ENCODE measurements at places on chromosomes 5 and 9.

DNA sequence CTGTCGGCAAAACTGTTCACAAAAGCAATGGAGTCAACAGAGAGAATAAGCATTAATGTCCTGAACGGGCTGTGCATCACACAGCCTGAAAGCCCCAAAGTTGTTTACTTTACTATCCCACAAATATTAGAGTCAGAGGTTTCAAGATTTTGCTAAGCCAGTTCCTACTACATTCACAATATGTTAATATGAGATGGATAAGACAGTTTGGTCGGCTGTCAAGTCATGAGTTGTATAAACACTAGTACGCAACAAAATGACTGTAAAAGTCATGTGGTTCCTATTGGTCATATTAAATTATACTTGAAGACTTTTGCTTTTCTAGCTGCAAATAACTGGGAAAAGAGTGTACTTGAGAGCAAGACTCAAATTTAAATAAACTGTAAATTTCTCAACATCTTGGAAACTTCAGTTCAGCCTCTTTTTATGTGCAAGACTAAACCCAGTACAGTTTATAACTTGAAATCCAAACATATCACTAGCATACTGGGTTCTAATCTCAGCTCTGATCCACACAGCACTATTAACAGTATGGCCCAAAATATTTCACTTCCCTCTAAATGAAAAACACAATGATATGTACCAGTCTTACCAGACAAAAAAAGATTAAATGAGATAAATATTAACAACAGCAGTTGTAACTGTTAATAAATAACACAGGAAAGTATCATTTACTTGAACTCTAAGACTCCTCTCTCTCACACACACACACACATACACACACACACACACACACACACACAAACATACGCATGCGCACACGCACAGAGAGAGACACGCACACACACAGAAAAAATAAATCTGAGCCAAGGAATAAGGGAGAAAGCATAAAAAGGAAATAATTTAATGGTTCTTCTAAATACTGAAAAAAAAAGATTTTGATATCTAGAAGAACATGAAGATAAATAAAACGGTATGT is 33.1 kb downstream of the FANCC start:
- no peak for DNase-seq

GRCh38 chr5:94707359-94707758 is 88.9 kb downstream of the SLF1 start:
- DNase-seq, result no peak

DNA sequence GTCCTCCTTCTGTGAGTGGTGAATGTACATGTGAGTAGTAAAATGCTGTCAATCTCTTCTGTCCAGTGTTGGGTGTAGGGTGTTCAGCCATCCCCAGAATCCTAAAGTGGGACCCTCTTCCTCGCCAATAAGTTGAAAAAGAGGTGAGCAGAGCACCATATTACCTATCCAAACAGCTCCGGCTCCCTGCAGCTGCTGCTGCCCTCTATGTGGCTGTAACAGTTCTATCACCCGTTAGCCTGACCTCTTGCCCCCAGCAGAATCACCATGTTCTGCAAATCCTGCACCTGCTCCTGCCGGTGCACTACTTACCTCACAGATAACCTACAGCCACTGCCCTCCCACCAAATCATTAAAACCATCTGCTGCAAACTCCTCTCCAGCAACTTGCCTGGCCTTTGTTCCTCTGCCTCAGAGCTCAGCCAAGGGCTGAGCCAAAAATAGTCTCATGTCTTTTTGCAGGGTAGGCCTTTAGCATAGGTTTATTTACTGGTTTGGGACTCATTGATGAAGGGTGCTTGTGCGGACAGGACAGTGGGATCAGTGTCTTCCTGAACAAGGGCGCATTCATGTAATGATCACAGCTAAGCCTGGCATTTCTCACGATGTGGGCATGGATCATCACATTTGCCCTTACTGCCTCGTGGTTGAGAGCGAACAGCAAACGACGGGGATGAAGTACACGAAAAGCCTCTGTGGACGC is 49.6 kb upstream of the CCL21 start:
- no peak for DNase-seq

- no peak for DNase-seq
Observed at GRCh38 chr5:54148067-54148845, 162.1 kb downstream of the ARL15 start.

- DNase-seq, result no peak
Observed at GRCh38 chr9:84773022-84773421, 103.5 kb downstream of the NTRK2 start.

DNA sequence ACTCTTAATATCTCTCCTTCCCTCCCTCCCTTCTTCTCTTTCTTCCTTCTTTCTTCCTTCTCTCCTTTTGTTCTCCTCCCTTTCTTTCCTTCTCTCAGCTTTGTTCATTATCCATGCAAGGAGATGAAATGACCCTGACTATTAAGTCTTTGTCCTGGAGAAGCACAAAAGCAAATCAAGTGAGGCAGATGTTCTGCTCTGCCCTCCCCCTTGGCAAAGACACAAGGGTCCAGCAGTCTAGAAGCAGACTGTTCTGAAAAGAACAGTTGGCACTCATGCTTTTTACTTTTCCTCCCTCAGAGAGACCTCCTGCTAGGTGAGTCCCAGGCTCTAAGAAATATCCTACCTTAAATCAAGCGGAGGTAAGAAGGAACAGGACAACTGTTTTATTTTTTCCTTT is 1067.6 kb upstream of the DMAC1 start:
- DNase-seq, result no peak

GRCh38 chr9:114538241-114538640 is 33.0 kb upstream of the WHRN start:
- DNase-seq, result peak; percentile 37

- DNase-seq, result no peak
Observed at GRCh38 chr5:136330353-136331038, 34.8 kb downstream of the TRPC7 start.

GRCh38 chr9:81476813-81477490 is 212.4 kb downstream of the TLE1 start:
- DNase-seq, result no peak

GRCh38 chr5:173714551-173715428 is 98.3 kb upstream of the BOD1 start:
- DNase-seq, result no peak

GRCh38 chr5:31767335-31768031 is 128.6 kb downstream of the PDZD2 start:
- DNase-seq, result no peak

DNA sequence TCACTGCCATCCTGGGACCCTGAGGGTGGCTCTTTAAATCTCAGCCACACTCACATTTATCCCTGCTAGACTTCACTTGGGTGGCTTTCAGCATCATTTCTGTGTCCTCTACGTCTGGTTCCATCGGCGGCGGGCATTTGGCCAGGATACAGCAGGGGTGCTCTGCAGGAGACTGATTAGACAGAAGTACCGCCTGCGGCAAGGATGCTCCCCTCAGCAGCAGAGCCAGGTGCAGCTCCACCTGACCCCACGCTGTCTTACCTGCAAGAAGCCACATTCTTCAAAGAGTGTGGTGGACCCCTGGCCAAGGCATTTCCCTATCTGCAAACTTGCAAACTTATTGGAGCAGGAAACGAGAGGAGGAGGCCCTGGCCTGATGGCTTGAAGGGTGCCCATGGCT is 309.8 kb upstream of the IRX4 start:
- DNase-seq, result no peak

GRCh38 chr9:128193469-128194096 is 2.2 kb upstream of the CIZ1 start:
- DNase-seq, result no peak

GRCh38 chr5:132810605-132811004 is 2.5 kb upstream of the SOWAHA start:
- DNase-seq, result no peak

- DNase-seq, result peak; percentile 50
Observed at GRCh38 chr9:136089697-136090045, 5.4 kb downstream of the NACC2 start.

GRCh38 chr5:75049456-75050351 is 2.7 kb downstream of the GCNT4 start:
- peak; percentile 72 for DNase-seq

DNA sequence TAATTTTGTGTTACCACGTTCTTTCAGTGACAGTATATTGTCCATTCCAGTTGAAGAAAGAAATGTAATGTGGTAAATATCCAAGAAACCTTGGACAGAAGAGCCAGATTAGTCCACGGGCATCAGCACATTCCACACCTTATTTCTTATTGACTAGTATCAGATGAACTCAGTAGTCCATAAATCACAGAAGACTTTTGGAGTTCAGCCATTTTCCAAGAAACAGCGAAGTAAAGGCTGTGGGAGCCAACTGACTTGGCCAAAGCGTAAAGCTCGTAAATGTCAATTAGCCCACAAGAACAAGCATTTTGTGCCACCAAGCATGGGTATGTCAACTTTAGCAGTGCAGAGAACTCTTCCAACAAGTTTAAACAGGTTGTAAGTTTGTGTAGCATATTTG is 60.2 kb upstream of the STARD4 start:
- DNase-seq, result no peak

All from CD4-positive, alpha-beta T cell treated with Interleukin-12 subunit alpha and Interleukin-12 subunit beta, for 1 hour (primary cell).